ENCODE measurements at places on chromosomes 2 and 18.
A peak's percentile ranks its signal among the peaks of the same experiment; 100 is the strongest.

DNA sequence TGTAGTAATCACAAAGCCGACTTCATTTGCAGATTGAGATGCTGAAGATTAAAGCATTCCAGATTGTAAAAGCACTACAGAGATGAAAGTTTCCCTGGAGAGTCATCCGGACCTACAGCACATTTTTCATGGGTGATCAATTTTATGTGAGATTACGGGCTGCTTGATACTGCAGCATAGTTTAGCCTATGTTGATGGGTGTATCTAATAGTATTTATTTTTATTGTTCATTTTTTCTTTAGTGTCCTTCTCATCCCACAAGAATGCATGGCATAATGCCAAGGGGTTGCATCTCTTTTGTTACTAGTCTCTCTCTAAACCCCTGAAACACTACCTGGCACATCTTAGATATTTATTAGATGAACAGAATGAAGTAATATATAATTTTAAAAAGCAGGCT lies 240.4 kb downstream of the MBD2 start:
- peak; percentile 60 for DNase-seq

GRCh38 chr2:73614105-73614504 lies 28.1 kb downstream of the NAT8 start:
- DNase-seq: no peak

DNA sequence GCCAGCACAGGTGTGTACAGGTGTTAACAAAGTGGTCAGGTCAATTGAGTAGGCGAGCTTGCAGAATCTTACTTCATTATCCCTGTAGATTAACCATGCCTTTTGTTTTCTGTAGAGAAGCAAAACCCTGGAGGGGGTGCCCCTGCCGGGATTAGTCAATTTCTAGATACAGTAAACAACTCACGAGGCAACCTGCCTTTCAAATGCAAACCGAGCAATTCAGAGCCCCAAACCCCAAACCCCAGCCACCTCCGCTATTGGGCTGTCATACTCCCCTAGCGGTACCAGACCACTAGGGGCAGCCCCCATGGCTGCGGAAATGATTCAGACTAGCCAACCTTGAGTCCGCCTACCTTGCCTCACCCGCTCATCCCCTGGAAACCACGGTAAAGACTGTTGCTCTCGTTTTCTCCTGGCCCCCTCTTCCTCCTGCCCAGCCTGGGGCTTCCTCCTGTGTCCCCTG lies 61.4 kb upstream of the KIF5C start:
- DNase-seq: peak; percentile 16

- peak; percentile 62 for DNase-seq
Measured at GRCh38 chr2:38416296-38417036, 39.4 kb upstream of the ATL2 start.

GRCh38 chr18:76453057-76453561 lies 41.9 kb downstream of the ZNF516 start:
- DNase-seq: no peak

DNA sequence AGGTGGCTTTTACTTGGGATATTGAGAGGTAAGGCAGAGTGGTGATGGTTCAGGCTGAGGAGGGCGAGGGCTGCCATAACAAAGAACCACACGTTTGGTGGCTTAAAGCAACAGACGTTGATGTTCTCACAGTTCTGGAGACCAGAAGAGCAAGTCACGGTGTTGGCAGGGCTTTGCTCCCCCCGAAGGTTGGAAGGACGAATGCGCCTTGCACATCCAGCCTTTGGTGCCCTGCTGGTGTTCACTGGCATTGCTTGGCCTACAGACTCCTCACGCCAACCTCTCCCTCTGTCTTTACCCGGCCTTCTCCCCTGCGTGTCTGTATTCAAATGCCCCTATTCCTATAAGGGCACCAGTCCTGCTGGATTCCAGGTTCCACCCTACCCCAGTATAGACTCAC lies 125.4 kb downstream of the TPO start:
- DNase-seq: peak; percentile 16

DNA sequence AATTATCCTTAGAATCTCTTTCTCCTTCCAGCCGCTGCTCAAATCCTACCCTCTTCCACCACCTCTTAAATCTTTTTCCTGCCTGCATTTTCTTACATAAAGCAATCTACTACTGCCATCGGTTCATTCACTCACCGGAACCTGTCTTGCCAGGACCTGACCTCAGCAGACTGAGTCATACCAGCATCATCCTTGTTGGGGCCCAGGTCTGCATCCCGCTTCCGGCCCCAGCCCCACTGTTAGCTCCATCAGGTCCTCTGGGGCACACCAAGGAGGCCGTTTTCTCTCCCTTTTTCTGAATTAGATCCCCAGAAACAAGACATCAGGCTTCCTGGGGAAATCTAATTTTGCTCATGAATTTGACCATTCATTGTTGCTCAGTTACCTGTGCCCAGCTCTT lies 42.7 kb upstream of the TGFA start:
- DNase-seq: peak; percentile 93

- DNase-seq: no peak
Measured at GRCh38 chr2:1632510-1632909, 111.8 kb downstream of the PXDN start.

DNA sequence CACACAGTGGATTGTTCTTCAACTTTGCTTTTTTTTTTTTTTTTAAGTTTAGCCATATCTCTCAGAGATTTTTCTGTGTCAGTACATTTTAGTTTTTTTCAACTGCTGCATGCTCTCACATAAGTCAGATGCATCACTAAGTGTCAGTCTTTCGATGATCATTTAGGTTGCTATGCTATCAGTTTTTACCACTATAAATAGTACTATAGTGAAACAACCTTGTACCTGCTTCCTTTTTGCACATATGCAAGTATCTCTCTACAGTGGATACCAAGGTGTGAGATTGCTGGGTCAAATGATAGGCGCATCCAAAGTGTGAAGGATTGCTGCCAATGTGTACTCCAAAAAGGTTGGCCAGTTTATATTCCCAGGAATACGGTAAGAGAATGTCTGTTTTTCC lies 33.5 kb upstream of the MAP4K3 start:
- no peak for DNase-seq

- DNase-seq: peak; percentile 60
Measured at GRCh38 chr2:20223407-20224163, 1.3 kb downstream of the SDC1 start.

Measured in M059J (cell line).